ENCODE measurements at places on chromosomes 1 and 21.

DNA sequence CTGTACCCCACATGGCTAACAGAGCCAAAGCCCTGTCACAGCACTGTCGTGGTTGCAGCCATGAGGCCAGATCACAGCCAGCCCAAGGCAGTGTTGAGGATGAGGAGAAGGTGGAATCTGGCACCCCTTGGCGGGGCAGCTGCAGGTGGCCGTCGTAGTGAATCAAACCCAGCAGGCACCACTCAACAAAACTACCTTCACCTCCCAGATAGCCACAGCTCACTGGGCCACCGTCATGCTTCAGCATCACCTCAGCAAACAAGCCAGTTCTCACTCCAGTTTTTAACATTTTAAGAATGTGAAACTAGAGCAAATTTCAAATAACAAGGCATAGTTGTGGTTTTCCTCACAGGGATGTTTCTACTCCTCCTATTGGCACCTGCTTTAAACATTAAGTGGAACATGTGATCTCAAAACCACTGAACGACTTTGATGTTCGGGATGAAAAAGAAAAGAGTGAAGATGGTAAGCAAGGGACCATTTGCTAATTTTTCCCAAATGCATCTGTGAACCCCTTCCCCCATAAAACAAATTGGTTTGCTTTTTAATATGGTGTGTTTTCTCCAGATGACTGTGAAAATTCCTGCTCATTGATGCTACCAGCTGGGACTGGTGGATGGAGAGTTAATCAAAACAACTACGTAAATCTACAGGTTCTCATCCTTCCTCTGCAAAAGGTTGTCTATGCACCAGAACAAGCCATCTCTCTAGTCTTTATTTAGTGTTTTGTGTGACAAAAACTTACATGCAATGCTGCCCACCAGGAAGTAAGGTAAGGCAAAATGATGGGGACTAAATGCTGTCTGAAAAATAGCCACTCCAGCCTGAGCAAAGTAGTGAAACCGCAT lies 45.5 kb downstream of the TOR1AIP2 start:
- DNase-seq: peak; percentile 60

DNA sequence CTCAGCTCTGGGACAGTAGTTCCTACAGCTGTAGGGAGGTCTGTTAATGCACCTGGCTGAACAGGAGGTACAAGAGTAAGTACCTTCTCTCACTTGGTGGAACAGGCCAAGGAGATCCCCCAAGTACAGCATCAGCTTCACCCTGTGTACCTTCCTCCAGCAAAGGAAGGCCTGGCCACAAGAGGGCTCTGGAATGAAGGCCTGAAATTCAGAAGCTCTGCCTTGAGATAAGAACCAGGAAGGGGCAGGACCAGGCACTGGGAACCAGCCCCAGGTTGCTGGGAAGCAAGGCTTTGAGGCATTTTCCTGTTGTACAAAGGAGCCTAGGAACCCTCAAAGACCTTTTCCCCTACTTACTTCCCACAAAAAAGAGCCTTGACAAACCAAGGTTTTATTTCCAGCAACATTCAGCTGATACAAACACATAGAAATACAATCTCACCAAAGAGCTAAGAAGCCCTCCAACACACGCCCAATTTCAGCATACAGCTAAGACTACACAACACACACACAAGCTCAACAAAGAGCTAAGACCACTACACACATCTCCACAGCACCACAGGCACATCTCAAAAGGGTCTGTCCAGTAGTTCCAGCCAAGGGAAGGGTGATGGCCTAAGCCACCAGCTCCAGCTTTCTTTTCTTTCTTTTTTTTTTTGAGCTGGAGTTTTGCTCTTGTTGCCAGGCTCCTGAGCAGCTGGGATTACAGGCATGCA lies 23.5 kb downstream of the F11R start:
- no peak for DNase-seq

GRCh38 chr1:31102501-31102950 lies 37.0 kb upstream of the PUM1 start:
- DNase-seq: no peak

DNA sequence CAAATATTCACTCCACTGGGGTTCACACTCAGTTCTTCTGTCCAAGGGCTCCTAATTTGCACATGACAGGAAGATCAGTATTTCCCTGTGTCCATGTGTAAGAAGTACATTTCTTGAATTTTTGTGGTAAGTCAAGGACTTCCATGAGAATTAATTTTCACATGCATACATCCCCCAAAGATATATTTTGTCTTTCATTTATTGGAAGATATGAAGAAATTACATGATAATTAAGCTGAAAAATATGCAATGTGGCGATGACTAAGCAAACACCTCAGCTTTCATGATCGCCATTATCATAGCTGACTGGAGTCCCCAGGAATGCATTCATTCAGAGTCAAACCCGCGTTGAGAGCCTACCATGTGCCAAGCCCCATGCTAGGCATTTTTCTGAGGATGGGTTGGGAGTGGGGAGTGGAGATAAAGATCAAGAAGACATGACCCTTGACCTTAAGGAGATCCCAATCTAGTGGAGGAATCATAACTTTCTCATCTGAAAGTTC lies 104.6 kb upstream of the F3 start:
- DNase-seq: no peak

DNA sequence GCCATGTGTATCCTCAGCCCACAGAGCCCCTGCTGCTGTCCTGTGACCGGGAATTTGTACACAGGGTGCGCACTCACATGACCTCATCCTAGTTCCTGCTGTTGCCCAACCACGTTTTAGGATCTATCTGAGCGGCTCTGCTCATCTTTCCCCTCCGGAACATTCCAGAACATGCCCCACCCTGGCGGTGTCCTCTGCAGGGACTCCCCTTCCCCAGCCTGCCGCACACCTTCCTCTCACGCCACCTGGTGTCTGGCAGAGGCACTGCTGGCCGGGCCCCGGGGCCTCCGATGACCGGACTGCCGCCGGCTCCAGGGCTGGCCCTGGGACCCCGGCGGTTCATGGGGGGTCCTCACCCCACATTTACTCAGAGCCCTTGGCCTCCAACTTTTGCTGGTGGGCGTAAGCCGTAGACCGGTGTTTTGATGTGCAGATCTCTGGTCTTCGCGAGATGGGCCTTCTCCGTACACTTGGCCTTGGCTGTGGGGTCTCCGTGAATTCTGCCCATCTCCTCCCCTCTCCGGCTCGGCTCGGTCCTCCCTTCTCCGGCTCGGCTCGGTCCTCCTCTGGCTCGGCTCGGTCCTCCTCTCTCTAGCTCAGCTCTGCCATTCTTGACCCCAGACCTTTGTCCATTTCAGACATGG lies 29.5 kb downstream of the ARHGEF16 start:
- DNase-seq: no peak

DNA sequence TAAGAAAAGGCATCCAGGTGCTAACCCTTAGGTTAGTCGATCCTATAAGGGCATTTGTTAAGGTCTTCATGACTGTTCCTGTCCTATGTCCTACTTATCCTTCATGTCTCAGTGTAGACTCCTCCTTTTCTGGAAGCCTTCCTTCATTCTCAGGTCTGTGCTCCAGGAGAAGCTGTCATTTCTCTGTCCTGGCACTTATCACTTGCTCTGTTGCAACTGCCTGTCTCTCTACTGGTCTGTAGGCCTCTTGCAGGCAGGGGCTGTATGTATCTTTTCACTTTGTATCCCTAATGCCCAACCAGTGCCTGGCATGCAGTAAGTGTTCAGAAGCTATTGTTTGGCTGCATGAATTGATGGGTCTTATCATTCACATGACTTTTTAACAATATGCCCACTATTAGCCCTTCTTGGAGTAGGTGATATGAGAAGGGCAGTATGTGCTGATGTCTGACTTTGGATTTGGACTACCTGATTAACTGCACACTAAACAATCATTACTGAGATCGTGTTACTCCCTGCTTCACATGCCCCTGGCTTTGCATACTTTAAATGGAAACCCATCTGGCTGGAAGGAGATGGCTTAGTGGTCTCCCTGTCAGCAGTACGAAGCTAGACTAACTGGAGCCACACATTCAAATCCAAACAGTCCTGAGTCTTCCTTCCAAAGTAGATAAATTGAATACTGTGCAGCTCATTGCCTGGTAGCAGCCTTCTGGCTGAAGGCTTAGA lies 88.8 kb downstream of the RGL1 start:
- no peak for DNase-seq

DNA sequence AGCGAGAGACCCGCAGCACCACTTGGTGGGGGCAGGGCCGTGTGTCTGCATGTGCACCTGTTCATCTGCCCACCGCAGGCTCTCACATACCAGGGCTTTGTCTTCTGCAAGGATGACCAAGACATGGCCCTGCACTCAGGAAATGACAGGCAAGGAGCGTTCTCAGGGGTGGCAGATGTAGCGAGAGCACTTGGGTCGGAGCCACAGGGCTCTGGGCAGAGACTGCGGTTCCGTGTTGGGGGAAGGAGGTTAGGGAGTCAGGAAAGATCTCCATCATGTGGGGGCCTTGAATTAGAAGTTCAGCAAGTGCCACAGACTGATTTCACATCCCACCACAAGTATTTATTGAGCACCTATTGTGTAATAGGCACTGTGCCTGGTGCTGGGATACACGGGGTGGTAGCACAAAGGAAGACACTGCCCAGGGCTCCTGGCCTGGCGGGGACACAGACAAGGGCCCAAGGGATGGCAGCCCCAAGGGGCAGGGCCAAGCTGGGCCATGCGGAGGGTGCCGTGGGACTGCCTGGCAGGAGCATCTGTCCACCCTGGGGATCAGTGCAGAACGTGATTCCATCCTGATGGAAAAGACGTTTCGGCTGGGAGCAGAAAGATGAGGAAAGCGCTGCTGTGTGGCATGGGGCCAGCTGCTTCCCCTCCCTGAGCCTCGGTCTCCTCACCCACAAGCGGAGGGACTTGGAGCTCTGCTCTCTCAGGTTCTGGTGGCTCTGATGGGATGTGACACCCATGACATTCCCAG lies 11.4 kb upstream of the SPSB1 start:
- DNase-seq: no peak

GRCh38 chr1:57363643-57364042 lies 60.2 kb downstream of the DAB1 start:
- DNase-seq: no peak

DNA sequence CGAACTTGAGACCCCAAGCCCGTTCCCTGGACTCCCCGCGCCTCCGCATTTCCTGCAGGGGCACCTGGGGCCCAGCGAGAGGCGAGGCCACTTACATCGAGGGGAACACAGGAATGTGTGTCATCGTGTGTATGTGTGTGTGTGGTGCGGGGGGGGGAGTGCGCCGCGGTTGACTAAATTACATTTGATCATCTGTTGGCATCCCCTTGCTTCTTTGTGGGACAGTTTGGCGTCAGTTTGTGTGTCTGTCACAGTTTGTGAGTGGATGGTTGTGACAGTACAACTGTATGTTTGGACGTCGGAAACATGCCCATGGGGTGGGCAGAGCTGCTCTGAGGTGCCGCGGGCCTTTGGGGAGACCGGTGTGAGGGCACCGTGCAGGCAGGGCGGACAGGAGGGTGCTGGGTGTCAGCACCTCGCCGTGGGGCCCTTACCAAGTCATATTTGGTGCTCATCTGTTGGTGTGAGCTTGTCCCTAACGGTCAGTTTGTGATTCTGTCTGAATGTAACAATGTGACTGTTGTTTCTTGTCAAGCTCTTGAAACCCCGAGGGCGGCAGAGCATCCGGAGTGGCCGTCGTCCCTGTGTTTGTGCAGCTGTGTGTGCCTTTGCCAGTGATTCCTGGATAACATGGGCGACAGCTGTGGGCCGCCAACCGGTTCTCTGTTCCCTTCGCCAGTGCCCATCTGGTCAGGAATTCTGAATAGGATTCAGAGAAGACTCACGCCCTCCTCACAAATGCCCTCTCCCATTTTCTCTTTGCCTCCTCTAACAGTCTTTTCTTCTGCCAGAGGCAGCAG lies 899 bp downstream of the OPRD1 start:
- DNase-seq: no peak

GRCh38 chr1:233575450-233575849 lies 38.5 kb upstream of the KCNK1 start:
- DNase-seq: no peak

- DNase-seq: no peak
These were observed 13.2 kb upstream of the COL6A2 start for GRCh38 chr21:46084709-46085108.

- no peak for DNase-seq
These were observed 129.5 kb downstream of the TSEN15 start for GRCh38 chr1:184181044-184181443.

DNA sequence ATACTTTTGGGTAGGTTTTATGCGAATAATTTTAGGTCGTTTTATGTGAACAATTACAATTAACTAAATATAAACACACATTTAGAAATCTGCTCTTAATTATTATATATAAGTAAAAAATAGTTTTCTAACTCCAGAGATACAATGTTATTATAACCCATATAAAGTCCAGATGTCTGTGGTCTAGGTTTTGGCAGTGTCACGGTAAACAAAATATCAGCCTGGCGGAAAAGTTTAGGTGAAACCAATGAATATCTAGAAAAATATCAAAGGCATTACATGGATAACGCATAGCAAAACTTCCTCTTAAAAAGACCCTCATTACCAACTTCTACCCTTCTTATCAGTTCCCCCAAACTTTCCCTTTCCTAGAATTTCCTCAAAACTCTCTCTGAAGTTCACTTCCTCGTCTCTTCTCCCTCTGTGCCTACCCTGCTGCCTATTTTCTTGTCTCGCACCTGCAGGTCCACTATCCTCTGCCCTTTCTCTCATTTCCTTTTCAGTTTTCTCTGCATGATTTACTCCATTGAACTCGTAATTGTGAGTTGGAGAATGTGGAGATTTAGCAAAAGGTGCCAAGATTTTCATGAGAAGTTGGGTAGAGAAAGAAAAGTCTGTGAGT lies 21.8 kb downstream of the VTCN1 start:
- DNase-seq: no peak

DNA sequence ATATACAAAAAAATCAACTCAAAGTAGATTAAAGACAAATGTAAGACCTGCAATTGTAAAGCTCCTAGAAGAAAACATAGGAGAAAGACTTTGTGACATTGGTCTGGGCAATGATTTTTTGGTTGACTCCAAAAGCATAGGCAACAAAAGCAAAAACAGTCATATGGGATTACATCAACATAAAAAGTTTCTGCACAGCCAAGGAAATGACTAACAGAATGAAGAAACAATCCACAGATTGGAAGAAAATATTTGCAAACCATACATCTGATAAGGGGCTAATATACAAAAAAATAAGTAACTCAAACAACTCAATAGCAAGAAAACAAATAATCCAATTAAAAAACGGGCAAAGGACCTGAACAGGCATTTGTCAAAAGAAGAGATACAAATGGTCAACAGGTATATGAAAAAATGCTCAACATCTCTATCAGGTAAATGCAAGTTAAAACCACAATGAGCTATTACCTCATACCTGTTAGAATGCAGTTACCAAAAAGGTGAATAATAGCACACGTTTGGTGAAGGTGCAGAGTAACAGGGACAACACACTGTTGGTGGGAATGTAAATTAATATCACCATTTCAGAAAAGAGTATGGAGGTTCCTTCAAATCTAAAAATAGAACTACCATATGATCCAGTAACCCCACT lies 173.7 kb upstream of the COA6 start:
- no peak for DNase-seq

GRCh38 chr1:203091761-203092330 lies 6.0 kb upstream of the MYOG start:
- no peak for DNase-seq

DNA sequence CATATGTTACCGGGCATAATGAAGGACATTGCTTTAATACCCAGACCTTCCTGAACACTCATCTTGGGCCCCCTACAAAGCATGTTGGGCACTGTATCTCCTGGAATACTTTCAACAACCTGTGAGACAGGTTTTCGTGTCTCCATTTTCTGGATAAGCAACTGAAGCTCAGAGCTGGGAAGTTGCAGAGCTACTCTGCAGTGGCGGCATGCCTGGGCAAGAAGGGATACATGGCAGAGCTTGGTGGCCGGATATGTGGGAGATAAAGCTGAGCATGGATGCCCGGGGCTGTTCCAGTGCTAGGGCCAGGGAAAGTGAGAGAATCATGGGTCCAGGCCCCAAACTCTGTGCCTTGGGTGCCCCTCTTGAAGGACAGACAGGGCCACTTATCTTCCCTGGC lies 71.6 kb upstream of the KCND3 start:
- DNase-seq: no peak

Data from DMS79 treated with DMSO at 0.1 percent for 48 hours (cell line).